MCF 10A (cell line): ENCODE measurements at places on chromosomes 3 and 15. TPM values are rescaled to one million over a fixed set of nuclear protein-coding genes. Genes with fewer than 3 reads are reported as not detected.

The ALDH1L1 gene
- 1.5 and 1.9 TPM in 2 replicates for total RNA-seq

The PSTPIP1 gene
- total RNA-seq: 1.2 TPM in 2 replicates

The CYP11A1 gene
- not detected in 2 replicates for total RNA-seq

The PIF1 gene
- total RNA-seq: 8.1 and 13.4 TPM in 2 replicates

The BFSP2 gene
- not detected in 2 replicates for total RNA-seq

The UBAP1L gene
- 3.0 and 3.5 TPM in 2 replicates for total RNA-seq

The SERPINI2 gene
- not detected in 2 replicates for total RNA-seq

The SHISA5 gene
- total RNA-seq: 131 and 170 TPM in 2 replicates

The CTXND1 gene
- total RNA-seq: not detected in 2 replicates

The EXD1 gene
- 0.12 and 0.37 TPM in 2 replicates for total RNA-seq

The MITF gene
- total RNA-seq: 7.4 and 16.1 TPM in 2 replicates

The ANKRD34C gene
- not detected in 2 replicates for total RNA-seq

The KCNH8 gene
- total RNA-seq: 0.07 TPM in 1 of 2 replicates, not detected in the other

GRCh38 chr3:56022619-56023018 lies 445.6 kb downstream of the ERC2 start:
- H3K27ac ChIP-seq: no peak overlapping the region
- no peak overlapping the region for H3K4me3 ChIP-seq
- no peaks in the 10 kb centered on the region for H3K4me1 ChIP-seq

DNA sequence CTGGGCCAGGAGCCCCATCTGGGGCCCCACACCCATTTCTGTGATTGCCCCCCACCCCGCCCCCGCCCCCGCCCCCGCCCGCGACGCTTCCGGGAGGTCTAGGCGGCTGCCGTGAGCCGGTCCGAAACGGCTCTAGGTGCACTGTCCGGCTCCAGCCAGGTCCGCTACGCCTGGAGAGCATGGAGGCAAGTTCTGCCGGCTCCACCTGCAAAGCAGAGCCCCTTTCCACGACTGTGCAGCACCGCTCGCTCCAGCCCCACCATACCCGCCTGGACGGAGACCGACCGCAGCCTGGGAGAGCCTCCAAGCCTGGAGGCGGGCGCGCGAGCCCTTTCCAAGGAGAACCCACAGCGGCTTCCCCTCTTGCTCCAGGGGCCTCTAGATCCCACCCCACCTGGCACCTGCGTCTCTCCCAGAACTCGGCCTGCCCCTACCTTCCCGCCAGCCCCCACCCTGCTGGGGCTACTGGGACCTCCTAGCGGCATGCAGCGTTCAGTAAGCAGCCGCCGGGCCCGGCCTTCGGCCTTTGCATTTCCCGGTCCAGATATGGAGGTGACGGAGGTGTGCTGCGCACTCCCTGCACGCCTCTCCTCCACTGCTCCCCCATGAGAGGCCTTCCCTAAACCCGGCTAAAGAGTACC lies 66.2 kb downstream of the KLF13 start:
- no peaks in the 10 kb centered on the region for H3K36me3 ChIP-seq
- H3K4me3 ChIP-seq: peak overlapping the region; percentile 76
- peak overlapping the region; percentile 49 for H3K27ac ChIP-seq
- no peaks in the 10 kb centered on the region for H3K27me3 ChIP-seq
- peaks cover 35% of the 10 kb centered on the region for H3K4me1 ChIP-seq
- no peak for DNase-seq

DNA sequence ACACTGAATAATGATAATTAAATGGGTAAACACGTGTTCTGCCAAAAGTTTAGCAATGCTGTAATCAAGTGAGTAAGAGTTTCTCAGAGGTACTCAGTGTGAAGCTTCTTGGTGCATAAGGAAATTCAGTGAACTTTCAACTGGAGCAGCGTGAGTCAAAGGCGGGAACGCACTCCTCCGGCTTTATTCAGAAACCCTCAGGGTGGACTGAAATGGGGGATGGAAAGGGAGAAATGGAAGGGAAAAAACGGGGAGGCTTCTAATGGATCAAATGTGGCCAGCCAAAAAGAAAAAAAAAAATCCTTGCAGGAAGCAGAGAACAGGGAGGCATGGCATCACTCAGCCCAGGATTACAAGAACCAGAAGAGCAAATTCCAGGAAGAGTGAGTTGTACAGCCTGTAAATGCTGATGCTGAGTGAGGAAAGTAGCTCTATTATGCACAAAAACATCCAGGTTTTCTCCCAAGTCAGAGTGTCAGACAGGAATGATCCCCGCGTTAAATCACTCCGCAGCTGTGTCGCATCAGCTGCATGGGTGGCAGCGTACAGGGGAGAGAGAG lies 85.3 kb downstream of the ASB7 start:
- H3K27ac ChIP-seq: no peak overlapping the region
- DNase-seq: peak; percentile 69
- H3K4me3 ChIP-seq: no peak overlapping the region
- no peaks in the 10 kb centered on the region for H3K27me3 ChIP-seq
- no peaks in the 10 kb centered on the region for H3K36me3 ChIP-seq

DNA sequence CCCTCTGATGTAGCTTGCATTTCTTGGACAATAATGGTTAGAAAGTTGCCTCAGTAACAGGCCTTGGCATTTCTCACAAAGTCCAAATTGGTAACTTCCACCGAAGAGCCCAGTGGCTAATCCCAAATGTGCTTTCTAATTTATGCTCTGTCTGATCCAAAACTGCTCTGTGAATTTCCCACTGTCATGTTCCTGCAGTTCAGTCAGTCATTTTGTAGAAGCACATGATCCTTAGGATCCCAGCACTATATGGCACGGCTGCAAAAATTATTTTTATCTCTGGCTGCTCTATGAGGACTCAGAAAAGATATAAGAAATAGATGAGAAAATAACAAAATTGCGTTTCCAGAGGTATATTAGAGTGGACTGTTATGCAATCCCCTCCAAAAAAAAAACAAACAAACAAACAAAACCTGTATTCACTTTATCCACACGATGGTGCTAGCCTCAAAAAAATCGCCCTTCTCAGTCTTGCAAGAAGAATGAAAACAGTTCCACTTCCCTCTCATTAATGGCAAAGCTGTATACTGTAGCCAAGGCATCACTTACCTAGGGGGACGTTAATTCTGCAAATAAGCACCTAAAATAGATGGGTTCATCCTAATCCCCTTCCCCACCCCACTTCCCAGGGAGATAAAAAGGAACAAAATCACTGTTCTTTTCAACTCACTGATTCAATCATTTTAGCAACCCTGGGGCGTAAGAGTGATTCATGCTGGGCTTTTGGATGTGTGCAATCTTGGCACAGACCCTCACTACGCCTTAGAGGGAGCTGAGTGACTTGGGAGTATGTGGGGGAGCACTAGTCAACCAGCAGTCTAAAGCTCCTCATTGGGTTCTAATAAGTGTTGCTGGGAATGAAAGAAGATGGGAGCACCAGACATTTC lies 61.3 kb downstream of the TMCO5A start:
- H3K27ac ChIP-seq: no peak overlapping the region
- peaks cover 13% of the 10 kb centered on the region for H3K4me1 ChIP-seq
- no peak overlapping the region for H3K4me3 ChIP-seq

DNA sequence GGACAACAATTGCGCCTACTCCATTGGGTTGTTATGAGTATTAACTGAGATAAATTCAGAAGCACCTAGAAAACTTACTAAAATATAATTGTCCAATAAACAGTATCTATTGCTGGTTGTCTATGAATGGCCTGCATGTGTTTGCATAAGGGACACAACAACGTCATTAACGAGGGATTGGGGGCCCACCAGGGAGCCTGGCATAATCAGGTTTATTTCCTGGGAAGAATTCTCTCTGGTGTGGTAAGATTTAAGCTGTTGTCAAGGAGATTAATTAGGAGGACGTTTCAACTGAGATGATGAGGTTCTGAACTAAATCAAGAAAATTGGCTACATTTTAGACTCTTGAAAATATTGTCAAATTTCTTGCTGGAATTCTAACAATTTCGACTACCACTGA lies 176.1 kb upstream of the CDIN1 start:
- no peak for DNase-seq
- no peaks in the 10 kb centered on the region for H3K36me3 ChIP-seq
- no peaks in the 10 kb centered on the region for H3K27me3 ChIP-seq
- H3K4me1 ChIP-seq: peaks cover 8% of the 10 kb centered on the region
- no peak overlapping the region for H3K27ac ChIP-seq
- no peak overlapping the region for H3K4me3 ChIP-seq

DNA sequence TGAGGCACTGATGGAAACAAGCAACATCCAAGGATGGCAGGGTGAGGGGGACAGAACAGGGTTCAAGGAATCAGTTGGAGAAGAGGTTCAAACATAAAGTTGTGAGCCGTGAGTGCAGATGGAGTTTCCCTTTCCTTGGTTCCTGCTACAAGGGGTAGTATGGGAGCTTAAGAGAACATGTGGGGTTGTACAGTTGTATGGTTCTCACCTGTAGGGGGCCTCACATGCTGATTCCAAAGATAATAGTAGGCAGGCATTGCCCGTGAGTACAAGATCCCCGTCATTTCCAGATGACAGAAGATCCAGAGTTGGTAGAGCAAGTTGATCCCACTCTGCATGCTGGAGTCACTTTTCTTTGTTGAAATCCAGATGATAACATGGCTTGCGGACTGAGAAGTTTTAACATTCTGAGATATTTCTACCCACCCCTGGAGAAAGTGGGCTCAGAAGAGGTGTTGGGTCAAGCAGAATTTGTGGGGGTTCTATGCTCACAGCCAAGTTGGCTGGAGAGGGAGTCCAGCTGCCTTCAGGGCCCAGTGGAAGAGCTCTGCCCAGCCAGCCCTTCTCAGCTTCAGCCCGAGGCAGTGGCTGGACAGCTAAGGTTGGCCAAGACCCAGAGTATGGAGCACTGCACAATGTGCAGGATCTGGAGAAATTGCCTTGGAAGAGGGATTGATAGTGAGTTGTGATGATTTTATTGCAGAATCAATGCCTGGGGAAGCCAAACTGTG lies 141.8 kb downstream of the THSD4 start:
- H3K4me3 ChIP-seq: no peak overlapping the region
- peaks cover 4% of the 10 kb centered on the region for H3K36me3 ChIP-seq
- no peaks in the 10 kb centered on the region for H3K27me3 ChIP-seq
- no peak overlapping the region for H3K27ac ChIP-seq
- peaks cover under 1% of the 10 kb centered on the region for H3K4me1 ChIP-seq

DNA sequence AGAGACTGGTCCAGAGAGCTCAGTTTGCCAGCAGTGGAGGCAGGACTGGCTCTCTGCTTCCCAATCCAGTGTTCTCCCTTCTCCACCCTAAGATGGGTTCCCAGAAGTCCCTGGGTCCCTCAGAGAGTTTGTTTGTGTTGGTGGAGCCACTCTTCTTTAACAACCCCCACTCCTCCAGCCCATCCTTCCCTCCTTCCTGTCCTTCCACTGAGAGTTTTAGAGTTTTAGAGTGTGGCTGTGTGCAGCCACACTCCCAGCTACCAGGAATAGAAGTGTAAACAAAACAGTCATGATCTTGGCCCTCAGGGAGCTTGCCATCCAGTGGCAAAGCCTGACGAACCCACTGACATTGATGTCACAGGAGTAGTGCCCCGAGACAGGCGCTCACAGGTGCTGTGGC lies 12.5 kb upstream of the FBLN2 start:
- no peak for DNase-seq
- peak overlapping the region; percentile 60 for H3K4me3 ChIP-seq
- peak overlapping the region; percentile 71 for H3K27ac ChIP-seq
- no peaks in the 10 kb centered on the region for H3K36me3 ChIP-seq

- H3K27me3 ChIP-seq: no peaks in the 10 kb centered on the region
- H3K4me1 ChIP-seq: peaks cover 20% of the 10 kb centered on the region
- H3K27ac ChIP-seq: no peak overlapping the region
- DNase-seq: no peak
- H3K36me3 ChIP-seq: peaks cover 12% of the 10 kb centered on the region
- no peak overlapping the region for H3K4me3 ChIP-seq
Measured at GRCh38 chr3:40451551-40451950, 5.6 kb upstream of the RPL14 start.

- no peaks in the 10 kb centered on the region for H3K36me3 ChIP-seq
- no peaks in the 10 kb centered on the region for H3K4me1 ChIP-seq
- no peaks in the 10 kb centered on the region for H3K27me3 ChIP-seq
- no peak overlapping the region for H3K27ac ChIP-seq
- no peak overlapping the region for H3K4me3 ChIP-seq
- DNase-seq: peak; percentile 41
Measured at GRCh38 chr3:191051037-191051436, 148.0 kb upstream of the OSTN start.

DNA sequence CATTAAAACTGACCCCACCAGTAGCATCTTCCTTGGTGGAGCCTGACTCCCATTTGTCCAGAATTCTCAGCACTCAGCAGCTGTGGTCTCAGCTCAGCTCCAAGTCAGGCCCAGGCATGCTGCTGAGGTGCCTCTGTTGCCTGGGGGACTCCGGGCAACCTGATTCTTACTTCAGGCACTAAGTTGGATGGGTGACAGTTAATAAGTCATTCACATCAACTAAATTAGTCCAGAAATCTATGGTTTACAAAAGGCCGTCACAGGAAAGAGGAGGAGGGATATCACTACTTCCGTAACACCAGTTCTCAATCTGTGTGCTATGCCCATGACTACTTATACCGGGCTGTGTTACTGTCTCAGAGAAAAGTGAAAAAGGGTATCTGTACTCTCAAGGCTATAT lies 310.2 kb downstream of the SATB1 start:
- H3K27ac ChIP-seq: peak overlapping the region; percentile 39
- peaks cover 5% of the 10 kb centered on the region for H3K4me1 ChIP-seq
- H3K27me3 ChIP-seq: no peaks in the 10 kb centered on the region
- no peaks in the 10 kb centered on the region for H3K36me3 ChIP-seq

- H3K4me1 ChIP-seq: no peaks in the 10 kb centered on the region
- H3K36me3 ChIP-seq: no peaks in the 10 kb centered on the region
- H3K4me3 ChIP-seq: no peak overlapping the region
Measured at GRCh38 chr15:73014904-73015303, 37.4 kb upstream of the NEO1 start.

GRCh38 chr15:59298225-59298853 lies 74.3 kb downstream of the MYO1E start:
- peaks cover 7% of the 10 kb centered on the region for H3K36me3 ChIP-seq
- H3K27ac ChIP-seq: peak overlapping the region; percentile 69
- H3K4me1 ChIP-seq: peaks cover 53% of the 10 kb centered on the region
- H3K4me3 ChIP-seq: no peak overlapping the region
- DNase-seq: peak; percentile 79

DNA sequence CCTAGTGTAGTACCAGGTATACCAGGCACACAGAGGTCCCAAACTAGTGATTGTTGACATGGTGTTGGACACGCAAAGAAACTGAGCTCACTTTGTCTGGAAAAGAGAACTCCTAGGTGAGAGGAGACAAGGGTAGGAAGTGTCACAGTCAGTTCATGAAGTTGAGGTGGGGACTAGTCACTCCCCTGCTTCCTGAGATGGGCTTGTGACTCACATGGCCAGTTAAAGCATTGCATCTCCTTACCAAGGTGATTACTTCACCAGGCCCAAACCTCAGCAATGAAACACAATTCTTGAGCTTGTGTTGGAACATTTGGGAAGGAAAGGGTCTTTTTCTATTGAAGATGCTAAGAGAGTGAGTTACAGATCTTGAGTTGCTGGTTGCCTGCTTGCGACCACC lies 49.2 kb upstream of the RAD18 start:
- no peak for DNase-seq
- no peak overlapping the region for H3K4me3 ChIP-seq
- H3K36me3 ChIP-seq: peaks cover 32% of the 10 kb centered on the region

GRCh38 chr3:127020543-127020942 lies 37.6 kb downstream of the PLXNA1 start:
- H3K27ac ChIP-seq: no peak overlapping the region
- H3K4me3 ChIP-seq: no peak overlapping the region
- H3K27me3 ChIP-seq: no peaks in the 10 kb centered on the region
- peaks cover 7% of the 10 kb centered on the region for H3K4me1 ChIP-seq
